ENCODE measurements at places on chromosomes 1 and 21.

DNA sequence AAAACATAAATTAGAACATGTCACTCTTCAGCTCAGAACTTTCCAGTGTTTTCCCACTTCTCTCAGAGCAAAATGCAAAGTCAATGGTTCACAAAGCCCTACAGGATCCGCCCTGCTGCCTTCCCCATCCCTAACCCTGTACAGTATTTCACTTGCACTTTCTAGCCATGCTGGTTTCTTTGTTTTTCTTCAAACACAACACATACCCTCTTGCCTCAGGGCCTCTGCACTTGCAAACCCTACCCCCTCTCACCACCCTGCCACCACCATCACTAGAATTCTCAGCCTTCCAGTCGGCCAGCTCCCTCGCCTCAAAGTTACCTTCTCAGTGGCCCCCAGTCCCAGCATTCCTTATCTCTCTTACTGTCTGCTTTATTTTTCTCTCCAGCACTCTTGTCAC lies 17.6 kb downstream of the TEX35 start:
- DNase-seq = no peak

- DNase-seq = no peak
Observed at GRCh38 chr1:52080014-52080415, 23.9 kb downstream of the BTF3L4 start.

DNA sequence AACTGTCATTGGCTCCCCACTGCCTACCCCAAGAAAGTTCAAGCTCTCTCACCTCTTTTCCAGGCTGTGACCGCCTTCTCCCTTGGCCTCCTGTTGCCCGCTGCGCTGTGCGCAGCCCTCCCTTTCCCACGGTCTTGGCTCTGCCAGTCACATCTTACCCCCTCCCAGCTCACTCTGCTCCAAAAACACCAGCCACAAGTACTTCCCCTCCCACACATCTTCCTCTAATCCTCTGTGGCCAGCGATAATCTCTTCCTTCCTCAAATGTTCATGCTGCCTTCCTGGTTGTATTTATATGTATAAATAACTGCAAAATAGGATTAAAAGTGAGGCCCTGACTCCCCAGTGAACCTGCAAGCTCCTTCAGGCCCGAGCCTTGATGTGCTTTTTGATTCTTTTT lies 81.8 kb downstream of the AJAP1 start:
- no peak for DNase-seq

DNA sequence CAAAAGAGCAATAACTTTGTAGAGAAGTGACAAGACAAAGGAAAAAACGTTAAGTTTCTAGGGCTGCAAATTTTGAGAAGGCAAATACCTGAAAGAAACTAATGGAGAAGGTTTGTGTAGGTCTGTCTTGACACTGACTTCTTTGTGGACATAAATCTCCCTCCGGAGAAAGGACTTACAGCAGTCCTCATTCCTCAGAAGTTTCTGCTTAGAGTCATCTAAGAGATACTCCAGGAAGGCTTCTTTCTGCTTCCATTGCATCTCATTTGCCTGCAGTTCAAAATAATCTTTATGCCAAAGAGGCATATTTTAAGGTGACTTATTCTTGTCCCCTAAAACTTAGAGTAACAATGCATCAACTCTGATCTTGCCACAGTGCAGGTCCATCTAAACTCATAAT lies 4.4 kb upstream of the C4BPB start:
- DNase-seq = no peak

DNA sequence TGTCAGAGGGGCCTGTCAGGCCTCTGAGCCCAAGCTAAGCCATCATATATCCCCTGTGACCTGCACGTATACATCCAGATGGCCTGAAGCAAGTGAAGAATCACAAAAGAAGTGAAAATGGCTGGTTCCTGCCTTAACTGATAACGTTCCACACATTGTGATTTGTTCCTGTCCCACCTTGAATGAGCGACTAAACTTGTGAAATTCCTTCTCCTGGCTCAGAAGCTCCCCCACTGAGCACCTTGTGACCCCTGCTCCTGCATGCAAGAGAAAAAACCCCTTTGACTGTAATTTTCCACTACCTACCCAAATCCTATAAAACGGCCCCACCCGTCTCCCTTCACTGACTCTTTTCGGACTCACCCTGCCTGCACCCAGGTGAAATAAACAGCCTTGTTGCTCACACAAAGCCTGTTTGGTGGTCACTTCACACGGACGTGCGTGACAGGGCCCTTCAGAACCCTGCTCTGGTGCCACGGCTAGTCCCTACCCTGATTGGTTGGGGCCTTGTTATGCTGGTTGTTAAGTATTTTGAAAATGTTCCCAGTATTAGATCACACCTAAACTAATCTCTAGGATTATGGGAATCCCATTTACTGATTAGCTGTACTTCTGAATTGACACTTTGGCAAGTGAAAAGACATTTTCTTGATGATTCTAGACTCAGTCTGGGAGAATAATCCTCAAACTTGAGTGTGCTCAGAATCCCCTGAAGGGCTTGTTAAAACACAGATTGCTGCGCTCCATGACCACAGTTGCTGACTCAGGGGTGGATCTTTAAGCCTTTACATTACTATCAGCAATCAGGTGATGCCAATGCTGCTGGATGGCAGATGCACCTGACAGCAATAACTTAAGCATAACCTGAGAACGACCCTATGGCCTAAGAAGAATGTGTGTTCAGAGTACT lies 28.8 kb upstream of the SPATA6 start:
- no peak for DNase-seq
